ENCODE measurements at places on chromosomes 12 and 14. TPM values are rescaled to one million over a fixed set of nuclear protein-coding genes. Genes with fewer than 3 reads are reported as not detected.

The SLCO1B3 gene
- total RNA-seq: not detected

The BCL2L2 gene
- 0.99 TPM for total RNA-seq

The LRRIQ1 gene
- not detected for total RNA-seq

The LLPH gene
- 42.3 TPM for total RNA-seq

The PLEKHD1 gene
- not detected for total RNA-seq

Data from activated CD8-positive, alpha-beta memory T cell treated with anti-CD3 and anti-CD28 coated beads for 36 hours (primary cell).